Activated T-cell treated with anti-CD3 and anti-CD28 coated beads, Interleukin-2, amount 50 U/mL, for 72 hours (primary cell): ENCODE measurements at places on chromosomes 5 and 9. TPM values are rescaled to one million over a fixed set of nuclear protein-coding genes. Genes with fewer than 3 reads are reported as not detected.
A peak's percentile ranks its signal among the peaks of the same experiment; 100 is the strongest.

The DMGDH gene
- total RNA-seq = 19.2 TPM

The FIBCD1 gene
- not detected for total RNA-seq

The IL31RA gene
- total RNA-seq = 0.99 TPM

The ZNF79 gene
- 10.4 TPM for total RNA-seq

DNA sequence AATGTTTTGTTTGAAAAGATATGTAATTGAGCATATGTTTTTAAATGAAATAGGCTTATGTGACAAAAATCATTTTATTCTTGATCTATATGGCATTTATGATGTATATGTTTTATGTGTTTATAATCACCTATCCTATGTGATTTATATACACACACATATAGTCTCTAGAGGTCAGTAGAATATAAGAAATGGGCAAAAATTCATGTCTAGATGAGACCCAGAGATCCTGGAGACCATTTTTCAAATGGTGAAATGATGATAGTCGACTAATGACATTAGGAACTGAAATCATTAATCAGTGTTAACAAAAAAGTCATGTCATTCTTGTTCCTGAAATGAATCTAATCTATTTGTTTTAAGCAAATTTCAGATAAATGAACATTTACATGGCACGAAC is 709.2 kb upstream of the WWC1 start:
- no peak for DNase-seq

DNA sequence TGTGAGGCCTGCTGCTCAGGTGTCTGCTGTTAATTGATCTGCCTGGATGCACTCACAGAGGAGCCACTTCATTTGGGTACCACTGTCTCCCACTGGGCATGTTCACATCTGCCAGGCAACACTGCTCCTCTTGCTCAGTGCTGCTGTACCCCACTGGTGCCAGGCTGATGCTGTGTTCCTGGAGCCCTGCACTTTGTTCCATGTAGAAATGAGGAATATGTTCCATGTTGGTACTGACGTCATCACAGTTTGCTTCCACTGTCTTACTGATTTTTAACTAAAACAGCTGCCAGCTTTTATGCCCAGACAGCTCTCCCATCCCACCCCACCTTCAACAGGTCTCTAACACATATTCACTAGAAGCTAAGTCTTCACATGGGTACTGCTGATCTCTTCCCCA is 355.7 kb downstream of the LRRC70 start:
- no peak for DNase-seq

- DNase-seq = peak; percentile 10
Measured at GRCh38 chr9:15293804-15294316, 13.2 kb downstream of the TTC39B start.

DNA sequence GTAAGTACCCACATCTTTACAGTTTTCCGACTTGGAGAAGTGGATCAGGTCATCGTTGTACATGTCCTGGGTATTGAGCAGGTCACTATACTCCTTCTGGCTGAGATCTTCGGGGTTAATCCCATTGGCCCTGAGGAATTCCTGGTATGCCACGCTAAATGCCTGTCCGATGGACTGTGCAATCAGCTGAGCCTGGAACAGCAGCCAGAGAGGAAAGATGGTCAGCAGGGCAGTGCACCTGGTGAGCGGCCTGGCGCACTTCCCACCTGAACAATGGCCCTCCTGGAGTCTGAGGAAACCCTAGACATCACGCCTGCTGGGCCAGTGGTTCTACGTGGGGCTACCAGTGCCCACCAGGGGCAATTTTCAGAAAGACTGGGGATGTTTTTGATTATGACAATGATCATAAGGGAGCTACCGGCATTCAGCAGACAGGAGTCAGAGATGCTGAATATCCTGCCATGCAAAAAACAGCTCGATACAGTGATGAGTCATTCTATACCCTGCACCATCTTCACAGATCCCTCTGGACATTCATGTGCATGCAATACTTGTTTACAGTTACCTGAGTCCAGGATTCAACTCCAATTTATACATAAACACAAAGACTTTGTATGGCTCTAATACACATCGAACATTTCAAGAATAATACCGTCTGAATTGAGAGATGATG is 127.2 kb downstream of the ENTREP1 start:
- no peak for DNase-seq

DNA sequence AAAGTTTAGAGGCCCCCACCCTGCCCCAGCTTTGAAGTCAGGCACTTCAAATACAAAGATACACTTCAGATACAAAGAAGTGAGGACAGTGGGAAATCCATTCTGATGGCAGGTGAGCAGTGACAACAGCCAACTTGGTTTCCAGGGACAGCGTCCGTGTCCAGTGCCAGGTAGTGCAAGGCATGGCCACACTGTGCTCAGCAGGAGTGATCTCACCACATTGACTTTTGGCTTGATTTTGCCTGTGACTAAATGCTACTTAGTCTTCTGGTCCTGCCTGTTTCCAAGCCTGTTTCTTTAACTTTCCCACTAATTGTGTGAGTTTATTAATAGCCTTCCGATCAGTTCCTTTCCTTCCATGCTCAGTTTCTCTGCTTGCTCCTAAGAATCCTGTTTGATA is 72.6 kb upstream of the PALM2AKAP2 start:
- no peak for DNase-seq

DNA sequence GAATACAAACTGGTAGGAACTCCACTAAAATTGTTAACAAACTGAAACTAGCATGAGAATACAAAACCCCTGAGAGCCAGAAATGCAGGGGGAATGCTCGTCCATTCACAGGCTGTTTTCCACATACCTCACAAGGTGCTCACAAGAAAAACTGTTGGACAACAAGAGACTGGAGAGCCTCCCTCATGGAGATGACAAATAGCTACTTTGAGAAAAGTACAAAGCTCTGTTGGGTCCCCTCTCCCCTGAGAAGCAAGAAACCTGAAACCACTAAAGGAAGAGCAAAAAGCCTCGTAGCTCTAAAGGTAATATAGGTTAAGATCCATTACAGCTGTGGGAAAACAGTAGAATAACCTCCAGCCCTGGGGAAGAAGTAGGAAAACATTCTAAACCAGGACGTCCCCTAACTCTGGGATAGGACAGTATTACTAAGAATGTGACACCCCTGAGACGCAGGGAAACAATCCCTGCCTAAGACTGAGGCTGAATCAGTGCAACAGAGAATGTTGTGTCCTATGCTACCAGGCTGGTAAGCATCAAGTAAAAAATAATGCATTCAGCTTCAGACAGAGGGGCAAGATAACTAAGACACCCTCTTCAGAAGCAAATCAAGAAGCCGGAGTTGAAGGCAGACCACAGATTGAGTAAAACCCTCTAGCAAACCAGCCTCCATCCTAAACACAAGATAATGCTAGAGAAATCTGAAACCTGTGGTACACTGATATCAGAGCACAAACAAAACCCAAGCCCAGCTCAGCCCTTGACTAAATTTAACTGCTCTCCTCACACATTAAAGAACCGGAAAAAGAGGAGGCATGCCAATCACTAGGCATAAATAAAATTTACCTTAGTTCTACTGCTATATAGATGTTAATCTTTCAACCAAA is 160.2 kb downstream of the SSBP2 start:
- no peak for DNase-seq

DNA sequence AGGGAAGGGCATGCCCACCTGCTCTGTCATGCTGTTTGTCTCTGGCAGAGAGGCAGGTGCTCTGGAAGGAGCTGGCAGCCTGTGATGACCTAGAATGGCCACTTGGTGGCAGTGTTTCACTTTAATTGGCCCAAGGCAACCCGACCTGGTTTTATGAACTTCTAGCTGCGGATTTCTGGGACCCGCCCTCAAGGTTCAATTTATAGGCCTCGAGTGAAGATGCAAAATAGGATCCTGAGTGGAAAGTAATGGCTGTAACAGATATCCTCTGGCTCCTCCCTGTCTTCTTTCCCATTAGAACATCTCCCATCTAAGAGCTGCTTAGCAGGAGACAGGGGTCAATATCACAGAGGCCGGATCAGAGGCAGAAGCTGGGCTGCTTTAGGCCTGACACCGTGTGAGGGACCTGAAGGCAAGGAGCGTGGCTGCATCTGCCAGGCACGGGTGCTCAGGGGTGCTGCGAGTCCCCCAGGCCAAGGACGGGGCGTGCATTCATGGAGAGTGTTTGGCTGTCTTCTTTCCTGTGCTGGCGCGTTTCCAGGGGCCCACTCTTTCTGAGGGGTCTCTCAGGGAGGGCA is 56.7 kb upstream of the SLC28A3 start:
- peak; percentile 51 for DNase-seq
